GM12865 (cell line): ENCODE measurements at places on chromosomes 4 and X.

- DNase-seq: no peak
Measured at GRCh38 chr4:90951037-90951436, 823.8 kb downstream of the CCSER1 start.

GRCh38 chrX:70762285-70762684 lies 146.2 kb downstream of the TEX11 start:
- no peak for DNase-seq

DNA sequence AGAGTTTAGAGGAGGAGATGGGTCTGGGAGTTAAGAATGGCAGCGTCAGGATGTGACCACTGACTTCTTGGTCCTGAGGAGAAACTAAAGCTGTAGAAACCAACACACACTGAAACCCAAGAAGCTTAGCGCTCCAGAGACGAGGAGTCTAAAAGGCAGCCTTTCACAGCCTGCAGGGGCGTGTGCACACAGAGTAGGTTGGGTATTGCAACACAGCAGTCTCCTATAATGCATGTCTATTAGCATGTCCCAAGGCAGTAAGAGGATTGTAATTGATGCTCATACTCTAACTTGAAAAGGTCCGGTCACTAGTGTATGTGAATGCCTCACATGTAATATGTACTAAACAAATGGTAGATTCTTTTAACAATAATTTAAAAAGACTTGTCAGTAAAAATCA lies 57.4 kb downstream of the PTTG2 start:
- DNase-seq: no peak

- no peak for DNase-seq
Measured at GRCh38 chr4:61614231-61614630, 414.1 kb downstream of the ADGRL3 start.

DNA sequence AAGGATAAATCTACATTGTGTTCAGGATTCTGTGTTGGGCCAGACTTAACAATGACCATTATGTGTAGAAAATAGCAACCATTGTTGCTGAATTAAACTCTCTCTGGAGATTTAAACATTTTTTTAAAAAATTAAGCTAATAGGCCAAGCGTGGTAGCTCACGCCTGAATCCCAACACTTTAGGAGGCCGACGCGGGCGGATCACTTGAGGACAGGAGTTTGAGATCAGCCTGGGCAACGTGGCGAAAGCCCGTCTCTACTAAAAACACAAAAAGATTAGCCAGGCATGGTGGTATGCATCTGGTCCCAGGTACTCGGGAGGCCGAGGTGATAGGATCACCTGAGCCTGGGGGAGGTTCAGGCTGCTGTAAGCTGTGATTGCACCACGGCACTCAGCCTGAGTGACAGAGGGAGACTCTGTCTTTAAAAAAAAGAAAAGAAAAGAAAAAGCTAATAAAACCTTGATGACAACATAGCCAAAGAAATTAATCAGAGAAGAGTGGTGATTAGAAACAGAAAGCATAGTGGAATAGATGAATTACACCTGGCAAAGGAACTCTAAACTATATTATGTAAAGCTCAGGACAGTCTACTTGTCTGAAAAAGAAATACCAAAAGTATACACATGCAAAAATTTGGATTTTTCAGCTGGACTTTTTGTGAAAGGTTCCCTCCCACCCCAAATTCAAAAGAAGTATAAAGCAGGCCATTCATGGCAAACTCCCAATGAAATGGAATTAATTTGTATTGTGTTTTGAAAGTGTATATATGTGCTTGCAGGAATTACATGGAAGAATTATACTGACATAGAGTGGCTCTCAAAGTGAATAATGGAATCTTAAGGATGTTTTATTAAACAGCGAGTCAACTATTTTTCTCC lies 21.9 kb downstream of the PLS3 start:
- DNase-seq: no peak

GRCh38 chrX:58025979-58026378 lies 115.7 kb upstream of the ZXDA start:
- peak; percentile 29 for DNase-seq

- DNase-seq: no peak
Measured at GRCh38 chr4:5757536-5757935, 46.5 kb downstream of the EVC start.

DNA sequence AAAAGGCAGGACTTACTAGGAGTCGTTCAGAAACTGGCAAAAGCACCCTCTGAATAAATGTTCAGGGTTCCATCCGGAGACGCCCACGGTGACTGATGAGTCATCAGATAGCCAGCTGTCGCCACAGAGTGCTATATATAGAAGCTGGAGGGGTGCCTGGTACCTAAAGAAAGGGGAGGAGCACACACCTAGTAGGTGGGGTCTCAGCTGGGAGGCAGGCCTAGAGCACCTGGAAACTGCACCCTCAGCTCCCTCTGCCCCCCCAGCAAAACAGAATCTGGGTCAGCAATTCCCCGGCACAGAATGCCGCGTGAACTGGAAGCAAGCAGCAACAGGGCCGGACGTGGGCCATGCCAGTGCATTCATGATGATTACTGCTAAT lies 242.0 kb downstream of the BCOR start:
- DNase-seq: peak; percentile 92

- DNase-seq: no peak
Measured at GRCh38 chr4:1851575-1852410, 4.2 kb downstream of the LETM1 start.

GRCh38 chr4:114677346-114677979 lies 78.9 kb downstream of the UGT8 start:
- DNase-seq: no peak

DNA sequence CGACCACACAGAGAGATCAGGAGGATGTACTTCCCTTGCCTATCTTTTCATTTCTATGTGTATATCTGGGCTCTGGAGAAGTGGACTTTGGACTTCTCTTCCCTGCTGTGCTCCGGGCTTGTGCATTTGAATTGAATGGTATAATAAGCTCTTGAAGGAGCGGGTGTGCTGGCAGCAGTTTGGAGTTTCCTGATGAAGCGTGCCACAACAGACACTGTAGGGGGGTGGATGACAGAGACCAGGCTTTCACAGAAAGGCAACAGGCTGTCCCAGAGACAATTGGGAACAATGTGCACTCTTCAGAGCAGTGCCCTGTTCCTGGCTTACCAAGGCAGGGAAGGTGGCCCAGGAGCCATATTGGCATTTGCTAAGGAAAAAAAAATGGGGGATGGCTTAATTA lies 170.1 kb downstream of the FRMPD4 start:
- no peak for DNase-seq

- no peak for DNase-seq
Measured at GRCh38 chrX:86148594-86148993, 343 bp downstream of the DACH2 start.

DNA sequence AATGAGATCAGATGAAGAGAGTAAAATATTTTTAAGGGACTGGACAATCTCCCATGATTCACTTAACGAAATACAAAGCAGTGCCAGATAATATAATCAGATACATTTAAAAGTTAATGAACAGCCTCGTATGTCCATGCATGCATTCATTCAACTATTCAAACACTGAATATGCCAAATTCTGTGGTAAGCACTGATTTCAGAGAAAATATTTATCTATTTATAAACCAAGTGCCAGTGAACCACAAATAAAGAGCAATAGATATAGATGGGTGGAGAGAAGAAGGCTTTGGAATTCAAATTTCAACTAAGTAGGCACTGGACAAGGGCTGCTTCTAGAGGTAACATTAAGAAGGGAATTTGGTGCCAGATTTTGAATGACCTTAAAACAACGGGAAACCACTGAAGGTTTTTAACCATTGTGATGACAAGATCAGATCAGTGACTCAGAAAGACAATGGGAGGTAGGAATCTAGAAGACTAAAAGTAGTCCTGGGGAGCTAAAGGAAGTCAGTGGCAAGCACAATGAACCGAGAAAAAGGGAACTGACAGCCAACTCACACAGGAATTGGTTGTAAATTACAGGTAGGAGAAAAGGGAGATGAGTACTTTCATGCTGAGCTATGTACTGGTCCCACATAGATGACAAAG lies 14.2 kb downstream of the ELOVL6 start:
- DNase-seq: peak; percentile 24

- DNase-seq: no peak
Measured at GRCh38 chrX:149853925-149854324, 27.1 kb upstream of the MAGEA8 start.

GRCh38 chr4:141159027-141159426 lies 25.8 kb upstream of the RNF150 start:
- DNase-seq: no peak

GRCh38 chrX:12304261-12304660 lies 166.0 kb downstream of the FRMPD4 start:
- no peak for DNase-seq

- DNase-seq: peak; percentile 18
Measured at GRCh38 chrX:103607364-103608305, at the start of gene TCEAL3. TSS of gene TCEAL3 (plus strand) at chrX:103607963. CDS start at chrX:103609065, 1,102 bp downstream.

GRCh38 chr4:42655269-42655637 lies 1.7 kb downstream of the ATP8A1 start:
- peak; percentile 48 for DNase-seq

DNA sequence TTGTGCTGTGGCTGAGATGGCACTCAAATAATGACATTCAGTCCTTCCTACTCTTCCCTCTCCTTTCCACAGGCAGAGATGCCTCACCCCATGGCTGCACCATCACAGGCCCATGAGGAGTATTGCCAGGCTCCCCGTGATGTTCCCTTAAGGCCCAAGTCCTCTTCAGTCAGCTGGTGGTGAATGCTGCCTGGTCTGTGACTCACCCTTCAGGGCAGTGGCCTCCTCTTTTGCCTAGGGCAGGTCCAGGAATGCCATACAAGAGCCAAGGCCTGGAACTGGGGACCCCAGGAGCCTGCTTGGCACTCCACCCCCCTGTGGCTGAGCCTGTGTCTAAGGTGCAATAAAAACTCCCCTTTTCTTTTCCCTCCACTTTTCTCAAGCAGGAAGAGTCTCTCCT lies 144.2 kb upstream of the GEMIN8 start:
- no peak for DNase-seq

DNA sequence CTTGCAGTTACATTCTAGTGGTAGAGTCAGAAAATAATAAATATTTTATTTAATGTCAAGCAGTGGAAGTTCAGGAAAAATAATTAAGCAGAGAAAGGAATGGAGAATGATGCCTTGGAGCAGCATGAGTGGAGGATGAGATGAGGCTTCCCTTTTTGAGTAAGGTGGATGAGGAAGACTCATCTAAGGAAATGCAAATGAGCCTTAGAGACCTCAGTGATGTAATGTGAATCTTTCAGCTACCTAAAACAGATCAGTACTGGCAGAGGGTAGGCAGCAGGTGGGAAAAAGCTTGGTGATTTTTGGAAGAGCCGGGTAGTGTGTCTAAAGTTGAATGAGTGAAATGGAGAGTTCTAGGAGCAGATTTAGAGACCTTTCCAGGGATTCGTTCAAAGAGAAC lies 118.2 kb downstream of the GRID2 start:
- peak; percentile 2 for DNase-seq

- no peak for DNase-seq
Measured at GRCh38 chr4:100778431-100778830, 260.6 kb upstream of the EMCN start.

DNA sequence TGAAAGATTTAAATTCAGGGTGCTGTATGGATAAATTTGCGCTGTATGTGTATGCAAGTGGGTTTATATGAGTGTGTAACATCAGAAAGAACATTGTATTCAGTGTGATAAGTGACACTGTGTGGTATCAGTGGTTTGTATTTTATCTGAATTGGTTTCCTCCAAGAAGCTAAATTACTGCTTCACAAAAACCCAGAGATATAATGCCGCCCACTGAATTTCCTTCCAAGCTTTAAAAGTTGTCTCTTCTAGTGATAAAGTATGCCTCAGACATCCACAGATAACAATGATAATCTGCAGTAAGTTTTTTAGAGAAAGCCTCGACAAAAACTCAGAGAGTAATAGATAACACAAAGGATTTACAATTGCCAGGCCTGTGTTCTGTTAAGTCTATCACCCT lies 710.6 kb upstream of the HS3ST1 start:
- DNase-seq: no peak

DNA sequence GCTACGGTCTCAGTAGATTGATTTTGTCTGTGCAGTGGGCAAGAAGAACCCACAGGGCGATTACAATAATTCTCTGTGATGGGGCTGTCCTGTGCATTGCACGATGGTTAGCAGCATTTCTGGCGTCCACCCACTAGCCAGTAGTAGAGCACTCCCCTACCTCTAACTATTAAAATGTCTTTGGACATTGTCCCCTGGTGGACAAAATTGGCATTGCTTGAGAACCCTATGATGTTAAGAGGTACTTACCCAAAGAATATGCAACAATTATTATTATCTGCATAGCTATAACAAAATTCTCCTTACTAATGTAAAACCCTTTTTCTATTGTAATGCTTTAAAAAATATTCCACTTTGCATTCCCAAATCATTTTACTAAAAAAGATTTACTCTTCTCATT lies 109.5 kb upstream of the VCX3A start:
- peak; percentile 0 for DNase-seq

- no peak for DNase-seq
Measured at GRCh38 chrX:41047878-41048534, 37.2 kb upstream of the USP9X start.

GRCh38 chr4:155419266-155419665 lies 42.5 kb upstream of the MAP9 start:
- DNase-seq: no peak

DNA sequence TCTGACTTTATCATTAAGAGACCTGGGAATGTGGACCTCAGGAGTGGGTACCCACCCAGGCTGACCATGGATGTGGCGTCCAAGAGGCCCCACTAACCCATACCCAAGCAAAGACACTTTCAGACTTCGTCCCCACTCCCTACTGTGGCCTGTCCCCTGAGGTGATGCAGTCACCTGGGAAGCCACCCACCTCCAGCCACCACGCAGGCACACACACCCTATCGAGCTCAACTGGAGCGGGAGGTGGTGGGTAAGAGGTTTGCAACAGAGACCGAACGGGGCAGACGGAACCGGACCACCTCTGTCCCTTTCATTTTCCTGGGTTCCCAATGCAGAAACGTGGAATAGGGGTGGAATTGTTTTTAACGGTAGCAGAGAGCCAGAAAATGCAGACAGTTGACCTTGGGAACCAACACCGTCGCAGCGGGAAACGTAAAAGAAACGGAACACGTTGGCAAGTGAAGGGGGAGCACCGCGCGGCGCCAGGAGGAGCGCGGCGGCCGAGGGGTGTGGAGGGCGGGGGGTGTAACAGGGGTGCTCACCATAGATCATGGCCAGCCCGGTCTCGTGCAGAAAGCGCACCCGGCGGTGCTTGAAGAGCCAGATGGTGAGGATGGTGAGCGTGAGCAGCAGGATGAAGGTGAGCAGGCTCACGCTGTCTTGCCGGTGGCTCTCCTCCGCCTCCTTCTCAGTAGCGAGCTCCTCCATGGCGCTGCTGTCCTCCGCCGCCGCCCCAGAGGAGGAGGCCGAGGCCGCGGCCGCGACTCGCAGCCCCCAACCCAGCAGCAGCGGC lies 559 bp downstream of the SLC9A7 start:
- DNase-seq: peak; percentile 51

- DNase-seq: no peak
Measured at GRCh38 chr4:5615496-5616075, 92.8 kb downstream of the EVC2 start.

- DNase-seq: no peak
Measured at GRCh38 chrX:119672426-119672825, 20.5 kb downstream of the SEPTIN6 start.

- DNase-seq: no peak
Measured at GRCh38 chr4:95264843-95265242, 283.9 kb downstream of the UNC5C start.

GRCh38 chr4:138576684-138577083 lies 334.5 kb upstream of the SLC7A11 start:
- peak; percentile 47 for DNase-seq

- no peak for DNase-seq
Measured at GRCh38 chr4:2330091-2331042, 68.5 kb upstream of the MXD4 start.

- DNase-seq: peak; percentile 59
Measured at GRCh38 chrX:56726605-56727004, 2.4 kb upstream of the NBDY start.

- peak; percentile 26 for DNase-seq
Measured at GRCh38 chr4:3202836-3203820, 45.8 kb upstream of the MSANTD1 start.
